ENCODE measurements at places on chromosomes 11 and 22.

DNA sequence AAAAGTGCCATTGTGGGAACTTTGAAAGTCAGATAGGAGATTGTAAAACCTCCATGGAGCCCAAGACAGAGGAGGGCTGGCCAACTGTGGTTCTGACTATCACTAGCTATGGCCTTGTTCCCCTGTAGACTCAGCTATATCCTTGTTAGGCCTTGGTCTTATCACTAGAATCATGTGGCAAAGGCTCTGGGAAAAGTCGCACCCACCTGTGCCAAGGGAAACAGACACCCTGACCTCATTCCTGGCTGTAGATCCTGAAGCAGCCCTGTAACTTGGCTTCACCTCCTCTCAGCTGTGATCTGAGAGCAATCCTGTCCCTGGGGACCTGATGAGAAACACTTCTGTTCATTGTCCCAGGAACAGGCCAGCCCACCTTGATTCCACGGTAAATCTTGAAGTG, 566.2 kb downstream of the TMEM135 start:
- DNase-seq, result no peak

GRCh38 chr22:37141971-37142370, 7.7 kb downstream of the IL2RB start:
- DNase-seq, result no peak

- DNase-seq, result no peak
Observed at GRCh38 chr11:34658071-34659015, 37.5 kb downstream of the EHF start.

- no peak for DNase-seq
Observed at GRCh38 chr11:94127638-94128037, 1.0 kb upstream of the PANX1 start.

- DNase-seq, result no peak
Observed at GRCh38 chr22:39344046-39344390, 5.8 kb upstream of the SYNGR1 start.

DNA sequence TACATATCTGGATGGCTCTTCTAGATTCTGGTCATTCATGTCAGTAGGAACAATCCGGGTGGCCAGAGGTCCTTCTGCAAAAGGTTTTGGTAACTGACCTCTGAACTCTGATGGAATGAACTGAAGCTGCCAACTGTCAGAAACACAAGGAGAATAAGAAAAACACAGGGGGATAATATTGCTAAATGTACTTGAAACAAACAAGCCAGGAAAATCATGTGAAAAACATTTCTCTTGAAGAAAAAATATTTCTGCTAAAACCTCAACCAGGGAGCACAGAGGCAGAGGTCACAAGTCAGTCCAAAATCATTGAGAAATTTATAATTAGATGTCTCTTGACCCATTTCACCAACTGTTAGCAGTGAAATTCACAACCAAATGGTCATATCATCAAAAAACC, 35.2 kb downstream of the ALG9 start:
- DNase-seq, result no peak

DNA sequence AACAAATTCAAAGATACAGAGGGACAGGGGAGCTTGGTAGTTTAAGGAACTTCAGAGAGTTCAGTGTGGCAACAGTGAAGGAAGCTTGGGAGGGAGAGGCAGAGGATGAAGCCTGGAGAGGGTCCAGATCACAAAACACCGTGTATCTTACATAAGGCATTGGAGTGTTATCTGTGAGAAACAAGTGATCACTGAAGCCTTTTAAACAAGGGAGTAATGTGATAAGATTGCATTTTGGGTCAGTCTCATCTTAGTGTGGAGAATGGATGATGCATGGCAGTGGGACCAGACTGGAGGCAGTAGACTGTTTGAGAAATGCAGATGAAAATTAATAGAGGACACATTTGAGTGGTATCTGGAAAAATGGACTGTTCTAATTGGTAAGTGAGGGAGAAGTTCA, 79.4 kb downstream of the EXT2 start:
- no peak for DNase-seq

DNA sequence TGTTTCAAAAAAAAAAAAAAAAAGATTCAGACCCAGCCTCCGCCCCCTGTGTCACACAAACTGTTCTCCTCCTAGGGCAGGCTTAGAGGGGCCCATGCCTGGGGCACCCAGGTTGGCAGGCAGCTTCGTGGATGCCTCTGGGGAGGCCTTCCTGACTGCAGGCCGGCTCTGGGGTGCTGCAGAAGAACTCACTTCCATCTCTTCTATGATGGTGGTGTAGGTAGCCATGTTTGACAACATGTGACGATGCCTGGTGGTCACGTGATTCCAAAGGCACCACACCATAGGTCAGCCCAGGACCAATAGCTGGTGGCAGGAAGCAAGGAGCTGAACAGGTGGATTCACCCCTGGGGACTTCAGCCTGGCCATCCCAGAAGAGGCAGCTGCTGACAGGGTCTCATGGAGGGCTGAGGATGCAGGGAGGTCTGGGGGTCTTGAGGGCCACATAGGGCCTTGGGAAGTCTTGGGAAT, 24.1 kb upstream of the CELSR1 start:
- peak; percentile 76 for DNase-seq

- DNase-seq, result no peak
Observed at GRCh38 chr11:113991718-113992458, 17.0 kb downstream of the HTR3A start.

DNA sequence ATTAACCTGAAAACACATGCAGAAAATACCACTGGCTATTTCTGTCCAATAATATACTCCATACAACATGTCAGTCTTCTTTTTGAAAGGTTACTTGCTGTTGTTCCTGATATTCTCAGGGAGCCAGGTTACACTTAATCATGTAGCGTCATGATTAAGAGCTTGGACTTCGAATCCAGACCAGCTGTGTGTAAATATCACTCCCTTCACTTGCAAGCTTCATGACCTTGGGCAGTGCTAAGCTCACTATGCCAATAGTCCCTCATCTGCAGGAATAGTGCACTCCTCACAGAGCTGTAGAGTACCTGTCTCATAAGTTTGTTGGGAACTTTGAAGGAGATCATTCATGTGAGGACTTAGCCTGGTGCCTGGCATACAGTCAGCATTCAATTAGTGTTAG, 1.9 kb downstream of the HTR3B start:
- no peak for DNase-seq

- DNase-seq, result peak; percentile 58
Observed at GRCh38 chr11:45852712-45853101, 5.4 kb downstream of the CRY2 start.

- DNase-seq, result no peak
Observed at GRCh38 chr11:30260813-30261212, 30.0 kb downstream of the FSHB start.

GRCh38 chr11:27315836-27316235, 47.2 kb downstream of the CCDC34 start:
- no peak for DNase-seq

DNA sequence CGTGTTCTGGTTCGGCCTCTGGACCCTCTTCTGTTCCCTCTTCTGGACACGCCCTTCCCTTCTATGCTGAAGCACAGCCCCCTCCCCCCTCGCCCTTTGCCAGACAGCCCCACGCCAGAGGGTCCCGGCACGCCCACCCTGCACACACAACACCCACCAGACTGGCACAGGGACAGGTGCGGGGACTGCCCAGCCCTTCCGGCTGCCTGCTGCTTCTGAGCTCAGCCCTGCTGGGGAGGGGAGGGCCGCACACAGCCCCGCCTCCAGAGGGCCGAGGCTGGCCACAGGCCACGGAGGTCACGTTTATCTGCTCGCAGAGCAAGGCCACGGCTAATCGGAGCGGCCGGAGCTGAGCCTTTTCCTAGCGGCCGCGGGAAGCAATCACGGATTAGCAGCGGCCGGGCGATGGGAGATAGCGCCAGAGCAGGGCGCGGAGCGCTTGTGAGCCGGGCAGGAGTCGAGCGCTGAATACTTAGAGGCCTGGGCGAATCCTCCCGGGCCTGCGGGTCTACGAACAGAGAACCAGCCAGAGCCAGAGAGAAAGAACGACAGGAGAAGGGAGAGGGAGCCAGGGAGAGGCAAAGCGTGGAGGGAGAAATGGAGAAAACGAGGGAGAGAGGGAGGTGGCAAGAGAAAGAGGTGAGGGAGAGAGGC, 21.5 kb downstream of the OTUB1 start:
- no peak for DNase-seq

DNA sequence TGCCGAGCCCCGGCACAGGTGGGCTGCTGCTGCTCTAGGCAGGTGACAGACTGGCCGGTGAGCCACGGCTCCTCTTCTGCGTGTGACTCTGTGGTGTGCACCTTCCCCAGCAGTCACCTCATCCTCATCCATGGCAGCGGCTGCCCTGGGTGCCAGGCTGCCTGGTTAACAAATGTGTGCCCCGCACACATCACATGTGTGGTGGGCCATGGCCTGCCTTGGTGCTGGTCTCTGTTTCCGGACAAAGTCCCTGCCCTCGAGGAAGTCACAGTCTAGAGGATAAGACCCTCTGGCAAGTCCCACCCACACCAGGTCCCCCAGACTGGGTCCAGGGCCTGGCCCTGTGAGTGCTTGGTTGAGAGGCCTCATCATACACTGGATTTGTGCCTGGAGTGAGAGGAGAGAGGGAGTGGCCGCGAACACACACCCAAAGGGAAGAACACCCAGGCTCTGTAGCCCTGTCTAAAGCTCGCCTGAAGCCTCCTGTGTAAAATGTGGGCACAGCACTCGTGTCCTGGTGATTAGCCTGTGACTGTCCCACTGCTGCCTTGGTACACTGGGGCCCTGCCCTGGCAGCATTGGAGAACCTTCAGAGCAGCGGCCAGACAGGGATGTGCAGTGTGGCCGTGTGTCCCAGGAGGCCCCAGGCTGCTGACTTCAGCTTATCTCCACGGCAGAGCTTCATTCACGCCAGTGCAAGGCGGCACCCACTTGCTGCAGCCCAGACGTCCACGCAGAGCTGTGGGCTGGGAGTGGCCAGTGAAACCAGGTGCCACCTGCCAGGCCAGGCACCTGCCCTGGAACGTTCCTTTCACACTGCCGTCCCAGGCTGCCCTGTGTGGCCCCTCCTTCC, 269.9 kb downstream of the TBC1D22A start:
- DNase-seq, result no peak

DNA sequence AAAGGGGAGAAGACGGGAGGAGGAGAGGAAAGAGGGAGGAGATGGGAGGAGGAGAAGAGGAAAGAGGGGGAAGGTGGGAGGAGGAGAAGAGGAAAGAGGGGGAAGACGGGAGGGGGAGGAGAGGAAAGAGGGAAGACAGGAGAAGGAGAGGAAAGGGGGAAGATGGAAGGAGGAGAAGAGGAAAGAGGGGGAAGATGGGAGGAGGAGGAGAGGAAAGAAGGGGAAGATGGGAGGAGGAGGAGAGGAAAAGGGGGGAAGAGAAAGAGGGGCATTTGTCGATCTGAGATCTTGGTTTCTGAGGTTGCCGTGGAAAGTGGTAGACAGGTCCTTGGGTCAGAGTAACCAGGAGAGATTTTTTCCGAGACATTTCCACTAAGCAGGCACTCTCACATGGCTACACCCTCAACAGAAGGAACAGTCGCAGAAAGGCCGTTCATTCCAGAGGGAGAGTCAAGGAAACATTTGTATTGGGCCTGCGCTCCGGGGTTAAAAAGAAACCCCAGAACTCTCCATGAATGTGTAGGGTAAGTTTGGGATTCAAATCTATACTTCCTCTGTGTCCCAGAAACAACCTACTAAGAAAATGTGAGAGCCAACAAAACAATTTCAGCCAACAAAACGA, 39.8 kb upstream of the CARS1 start:
- no peak for DNase-seq

DNA sequence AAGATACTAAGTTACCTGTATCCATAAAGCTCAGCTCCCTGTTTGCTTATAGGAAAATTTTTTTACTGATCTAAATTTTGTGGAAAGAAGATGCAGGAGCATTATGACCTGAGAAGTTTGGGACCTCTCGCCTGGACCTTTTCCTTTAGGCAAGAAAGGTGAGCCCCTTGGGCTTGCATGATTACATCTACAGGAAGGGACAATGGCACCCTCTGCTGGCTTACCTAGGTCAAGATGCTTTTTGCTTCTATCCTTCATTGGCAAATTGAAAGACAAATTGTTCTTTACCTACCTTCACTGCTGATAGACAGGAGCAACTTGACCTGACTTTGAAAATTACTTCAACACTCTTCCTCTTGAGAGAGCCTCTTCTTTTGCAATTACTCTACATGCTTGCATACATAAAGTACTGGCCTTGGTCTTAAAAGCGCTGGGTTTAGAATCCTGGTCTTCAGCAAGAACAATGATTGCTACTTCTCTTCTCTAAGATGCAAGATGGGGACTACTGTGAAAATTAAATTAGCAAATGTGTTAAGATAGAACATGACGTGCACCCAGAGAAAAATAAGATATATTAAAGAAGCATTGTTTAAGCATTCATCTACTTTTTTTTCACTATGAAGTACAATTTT, 147.2 kb downstream of the TRPC6 start:
- peak; percentile 56 for DNase-seq

GRCh38 chr11:82183346-82183745, 550.3 kb downstream of the FAM181B start:
- DNase-seq, result no peak

DNA sequence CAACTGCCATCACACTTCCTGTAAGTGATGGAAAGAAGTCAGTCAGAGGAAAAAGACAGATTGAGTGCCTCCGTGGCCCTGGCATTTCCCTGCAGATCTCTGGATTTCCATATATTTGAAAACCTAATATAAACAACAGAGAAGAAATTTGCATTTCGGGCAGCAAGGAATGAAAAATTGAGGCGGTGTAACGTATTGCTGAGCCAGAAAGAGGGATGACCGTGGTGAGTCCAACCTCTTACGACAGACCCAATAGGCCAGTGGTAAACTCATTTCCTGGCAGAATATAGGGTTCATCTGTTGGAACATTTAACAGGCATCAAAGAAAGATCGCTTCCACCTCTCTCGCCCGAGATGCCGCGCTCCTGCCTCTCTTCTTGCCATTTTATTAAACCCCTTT, 336.5 kb downstream of the MIAT start:
- DNase-seq, result no peak

DNA sequence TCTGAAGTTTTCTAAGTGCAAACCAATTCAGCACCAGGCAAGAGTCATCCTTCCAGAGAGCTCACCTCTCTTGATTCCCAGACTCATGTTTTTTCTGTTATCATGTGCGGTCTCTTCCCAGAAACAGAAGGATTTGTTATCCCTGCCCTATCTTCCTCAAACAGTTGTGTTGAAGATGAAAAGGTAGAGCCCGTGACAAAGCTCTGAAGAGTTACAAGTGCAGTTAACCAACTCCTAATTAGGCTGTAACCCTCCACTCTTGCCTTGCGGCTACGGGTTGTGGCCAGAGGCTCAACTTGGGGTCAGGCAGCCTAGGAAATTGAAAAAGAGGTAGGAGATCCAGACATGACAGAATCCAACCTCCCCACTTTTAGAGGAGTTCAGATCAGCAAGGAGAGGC, 76.2 kb upstream of the CADM1 start:
- no peak for DNase-seq

GRCh38 chr11:17258670-17259069, 17.9 kb upstream of the NUCB2 start:
- no peak for DNase-seq

GRCh38 chr11:122146475-122146874, 30.5 kb upstream of the BLID start:
- no peak for DNase-seq

DNA sequence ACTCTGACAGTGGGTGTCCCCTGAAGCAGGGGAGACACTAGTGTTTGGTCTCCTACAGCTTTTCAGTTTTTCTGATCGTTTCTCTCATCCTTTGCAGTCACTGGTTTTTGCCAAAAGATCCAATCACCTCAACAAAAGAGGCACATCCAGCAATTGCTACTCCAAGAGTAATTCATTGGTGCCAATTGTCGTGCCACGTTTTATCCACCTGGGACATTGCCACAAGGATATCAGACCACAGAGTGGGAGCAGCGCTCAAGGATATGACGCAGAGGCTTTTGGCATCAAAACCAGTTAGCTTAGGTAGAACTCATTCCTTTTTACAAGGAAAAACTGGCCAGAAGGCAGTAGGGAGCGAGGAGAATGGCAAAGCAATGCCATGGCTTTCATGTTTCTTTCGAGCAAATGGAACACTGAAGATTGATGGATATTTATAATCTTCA, 40.9 kb upstream of the BLID start:
- DNase-seq, result no peak

All from GM12865 (cell line).